Stimulated activated CD8-positive, alpha-beta memory T cell treated with anti-CD3 and anti-CD28 coated beads, Interleukin-4, amount 100 ng/mL, for 48 hours (primary cell): ENCODE measurements at places on chromosomes 5 and 9.

GRCh38 chr5:132665574-132666080, 7.7 kb downstream of the IL13 start:
- no peak for DNase-seq

DNA sequence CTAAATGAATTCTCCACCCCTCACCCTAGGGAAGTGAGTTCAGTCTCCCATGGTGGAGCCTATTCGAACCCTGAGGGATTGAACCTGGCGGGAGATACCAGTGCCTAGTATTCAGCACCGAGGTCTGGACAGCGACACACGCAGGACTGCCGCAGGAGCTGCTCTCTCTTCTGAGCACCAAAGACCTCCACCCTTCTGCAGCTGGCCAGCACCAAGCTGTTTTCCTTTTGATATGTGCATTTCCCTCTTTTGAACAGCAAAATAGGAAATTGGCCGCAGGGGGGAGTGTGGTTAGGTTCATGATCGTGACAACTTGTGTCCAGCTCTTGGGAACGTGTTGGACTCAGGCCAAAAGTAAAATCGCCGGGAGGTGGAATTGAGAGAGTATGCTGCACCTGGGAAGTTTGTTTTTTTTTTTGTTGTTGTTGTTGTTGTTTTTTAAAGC, 1.2 kb upstream of the PCSK1 start:
- peak; percentile 70 for DNase-seq

DNA sequence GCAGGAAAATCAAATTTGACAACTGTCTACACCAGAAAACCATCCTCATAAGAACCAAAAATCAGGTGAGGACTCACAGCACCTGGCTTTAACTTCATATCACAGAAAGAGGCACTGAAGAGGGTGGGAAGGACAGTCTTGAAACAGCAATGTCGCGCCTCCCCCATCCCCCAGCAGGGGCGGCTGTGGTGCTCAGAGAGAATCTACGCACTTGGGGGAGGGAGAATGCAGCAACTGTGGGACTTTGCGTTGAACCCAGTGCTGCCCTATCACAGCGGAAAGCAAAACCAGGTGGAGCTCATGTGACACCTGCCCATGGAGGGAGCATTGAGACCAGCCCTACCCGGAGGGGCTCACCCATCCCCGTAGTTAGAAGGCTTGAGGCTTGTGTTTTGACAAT, 191.8 kb downstream of the MSX2 start:
- no peak for DNase-seq

GRCh38 chr5:178074266-178074952, 38.9 kb upstream of the N4BP3 start:
- DNase-seq, result no peak

DNA sequence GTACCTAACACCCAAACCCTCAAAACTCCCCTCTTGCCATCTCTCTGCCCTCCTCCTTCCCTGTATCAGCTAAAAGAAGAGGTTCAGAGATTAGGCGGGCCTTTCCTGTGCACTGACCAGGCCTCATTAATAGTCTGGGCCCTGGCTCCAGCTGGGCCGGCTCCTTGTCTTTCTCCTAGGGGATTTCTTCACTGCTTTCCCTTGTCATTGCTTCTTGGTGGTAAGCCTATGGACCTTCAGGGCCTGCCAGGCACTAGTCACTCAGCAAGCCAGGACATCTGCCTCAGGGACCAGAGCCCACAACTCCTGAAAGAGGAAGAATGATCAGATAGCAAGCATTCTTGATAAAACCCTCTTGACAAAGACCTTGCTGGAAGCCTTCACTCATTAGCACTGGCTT, 50.9 kb downstream of the MRRF start:
- DNase-seq, result no peak

DNA sequence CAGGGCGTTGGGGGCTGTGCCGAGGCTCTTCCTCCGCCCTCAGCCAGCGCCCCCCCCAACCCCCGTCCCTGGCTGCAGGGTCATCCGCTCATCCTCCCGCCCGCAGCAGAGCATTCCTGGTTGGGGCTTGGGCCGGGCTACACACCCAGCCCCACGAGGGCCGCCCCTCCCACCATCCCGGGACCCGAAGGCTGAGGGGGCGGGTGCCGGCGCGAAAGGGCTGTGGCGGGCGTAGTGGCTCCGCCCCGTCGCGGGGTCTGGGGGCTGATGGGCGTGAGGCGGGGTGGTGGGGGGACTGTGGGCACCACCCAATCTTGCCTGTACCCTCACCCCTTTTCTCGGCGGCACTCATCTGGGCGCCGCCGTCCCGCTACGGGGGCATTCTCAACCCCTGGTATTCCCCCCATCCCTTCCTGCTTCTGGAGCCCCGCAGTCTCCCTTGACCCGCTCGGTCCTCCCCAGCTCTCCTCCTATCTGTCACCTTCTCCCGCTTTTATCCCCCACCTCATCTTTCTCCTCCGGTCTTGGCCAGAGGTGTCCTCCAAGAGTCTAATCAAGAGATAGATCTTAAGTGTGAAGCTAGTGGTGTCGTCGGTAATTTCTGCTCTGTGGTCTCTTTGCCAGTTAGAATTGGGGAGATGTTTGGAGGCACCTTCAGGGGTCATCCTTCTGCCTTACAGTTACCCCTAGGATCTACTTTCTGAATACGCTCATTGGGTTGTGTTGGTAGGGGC, 1.6 kb downstream of the FER start:
- DNase-seq, result peak; percentile 64

GRCh38 chr5:102528600-102528999, 29.8 kb upstream of the SLCO6A1 start:
- DNase-seq, result no peak

DNA sequence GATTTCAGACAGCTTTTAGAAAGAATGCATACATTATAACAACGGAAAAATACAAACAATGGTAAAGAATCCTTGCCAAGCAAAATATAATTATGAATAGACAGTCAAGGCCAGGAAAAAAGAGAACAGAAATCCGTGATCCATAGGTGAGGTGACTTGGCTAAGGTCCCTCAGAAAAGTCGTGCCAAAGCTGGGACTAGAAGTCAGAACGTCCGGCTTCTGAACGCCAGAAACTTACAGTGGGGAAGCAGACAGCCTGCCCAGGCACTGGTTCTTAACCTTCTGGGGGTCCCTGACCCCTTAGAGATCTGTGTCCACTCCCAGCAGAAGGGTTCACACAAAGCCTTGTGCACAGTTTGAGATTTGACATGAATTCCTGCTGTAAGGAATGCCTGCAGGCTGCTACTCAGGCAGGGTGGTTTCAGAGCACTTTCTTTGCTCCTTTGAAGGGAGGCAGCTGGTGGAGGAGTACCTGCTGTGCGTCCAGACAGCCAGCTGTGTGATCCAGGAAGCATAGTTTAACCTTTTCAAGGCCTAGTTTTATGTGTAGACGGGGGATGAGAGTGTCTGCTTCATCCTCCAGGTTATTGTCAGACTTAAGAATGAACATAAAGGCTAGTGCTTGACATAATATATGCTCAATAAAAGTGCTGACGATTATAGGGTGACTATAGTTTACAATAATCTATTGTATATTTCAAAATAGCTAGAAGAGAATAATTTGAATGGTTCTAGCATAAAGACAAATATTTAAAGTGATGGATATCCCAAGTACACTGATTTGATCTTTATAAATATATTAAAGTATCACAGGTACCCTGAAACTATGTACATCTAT, 852 bp downstream of the ARHGEF37 start:
- no peak for DNase-seq

DNA sequence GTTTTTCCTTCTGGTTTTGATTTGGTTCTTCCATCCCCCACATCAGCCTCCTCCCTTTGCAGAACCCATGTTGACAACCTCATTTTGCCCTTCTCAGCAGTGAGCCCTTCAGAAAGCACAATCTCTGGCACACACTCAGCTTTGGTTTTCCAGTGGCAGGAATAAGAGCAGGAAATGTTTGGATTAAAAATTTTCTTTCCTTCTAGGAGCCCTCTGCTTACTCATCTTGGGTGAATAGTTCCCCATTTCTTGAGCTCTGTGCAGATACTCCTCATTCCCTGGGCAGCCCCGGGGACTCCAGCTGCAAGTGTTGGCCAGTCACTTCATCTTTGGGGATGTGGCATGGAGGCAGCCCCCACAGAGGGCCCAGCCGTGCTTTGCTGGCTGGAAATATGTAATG, 170.5 kb downstream of the NR3C1 start:
- DNase-seq, result no peak

DNA sequence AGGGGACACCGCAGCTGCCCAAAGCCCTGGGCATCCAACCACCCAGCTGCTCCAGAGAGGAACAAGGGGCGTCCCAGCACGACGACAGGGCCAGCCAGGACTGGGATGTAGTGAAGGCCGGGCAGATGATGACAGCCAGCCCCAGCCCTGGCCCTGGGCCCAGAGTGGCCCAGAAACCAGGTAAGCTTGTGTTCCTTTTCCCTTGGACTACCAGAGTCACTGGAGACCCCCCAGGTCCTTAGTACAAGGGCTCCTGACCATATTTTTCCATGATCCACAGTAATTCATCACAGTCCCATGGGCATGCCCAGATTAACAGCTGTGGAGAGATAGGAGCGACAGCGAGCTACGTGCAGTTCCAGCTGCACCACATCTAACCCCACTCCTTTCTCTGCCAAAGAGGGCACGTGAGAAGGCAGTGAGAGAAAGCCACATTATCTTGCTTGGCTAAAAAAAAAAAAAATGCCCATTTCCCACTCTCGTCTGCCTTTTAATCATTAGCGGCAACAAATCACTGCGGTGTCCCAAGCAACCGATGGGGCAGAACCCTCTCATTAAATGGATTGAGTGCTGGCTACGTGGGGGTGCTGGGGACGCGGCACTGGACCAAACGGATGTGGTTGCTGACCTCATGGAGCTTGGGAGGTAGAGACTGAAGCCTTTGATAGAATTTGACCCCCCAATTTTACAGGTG, 21.7 kb upstream of the SYNPO start:
- DNase-seq, result no peak

DNA sequence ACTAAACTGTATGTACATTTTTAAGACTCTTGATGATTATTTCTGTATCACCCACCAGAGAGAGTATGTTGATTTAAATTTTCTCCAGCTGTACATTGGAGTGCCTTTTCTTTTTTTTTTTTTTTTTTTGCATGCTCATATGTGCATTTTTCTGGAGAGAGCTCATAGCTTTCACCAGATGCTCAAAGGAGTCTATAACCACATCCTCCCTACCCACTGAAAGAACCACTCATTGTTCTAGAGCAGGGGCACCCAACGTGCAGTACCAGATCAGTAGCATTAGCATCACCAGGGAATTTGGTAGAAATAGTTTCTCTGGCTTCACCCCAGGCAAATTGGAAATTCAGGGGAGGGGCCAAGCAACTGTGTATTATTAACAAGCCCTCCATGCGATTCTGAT, 53.9 kb upstream of the TMEM171 start:
- DNase-seq, result no peak

DNA sequence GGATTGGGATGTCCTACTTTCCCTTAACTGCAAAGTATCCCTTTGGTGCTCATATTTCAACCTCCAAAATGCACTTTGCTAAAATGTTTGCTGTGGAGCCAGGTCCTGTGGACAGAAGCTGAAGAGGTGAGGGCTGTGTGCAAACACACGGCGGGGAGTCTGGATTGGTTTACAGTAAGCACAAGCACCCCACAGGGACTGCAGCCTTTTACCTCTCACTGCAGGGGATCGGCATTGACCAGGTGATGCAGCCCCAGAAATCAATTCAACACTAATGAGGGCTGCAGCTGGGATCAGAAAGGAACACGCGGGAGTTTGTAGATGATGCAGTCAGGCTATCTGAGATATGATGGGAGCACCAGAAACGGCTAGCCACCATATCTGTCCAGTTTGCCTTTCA, 450.9 kb downstream of the CCDC171 start:
- DNase-seq, result no peak

GRCh38 chr5:75052192-75053053, at the start of gene GCNT4:
Gene GCNT4, minus strand, starts transcription at chr5:75052558. Its CDS starts 22,521 bp downstream, at chr5:75030037.
- DNase-seq, result peak; percentile 61

- no peak for DNase-seq
Measured at GRCh38 chr5:76471406-76471805, 68.3 kb downstream of the IQGAP2 start.
